ENCODE measurements at places on chromosomes 1 and 21.
A peak's percentile ranks its signal among the peaks of the same experiment; 100 is the strongest.

GRCh38 chr1:216459651-216460207 is 36.5 kb upstream of the USH2A start:
- no peak for DNase-seq

GRCh38 chr1:12408662-12409061 is 178.8 kb downstream of the VPS13D start:
- DNase-seq = no peak

DNA sequence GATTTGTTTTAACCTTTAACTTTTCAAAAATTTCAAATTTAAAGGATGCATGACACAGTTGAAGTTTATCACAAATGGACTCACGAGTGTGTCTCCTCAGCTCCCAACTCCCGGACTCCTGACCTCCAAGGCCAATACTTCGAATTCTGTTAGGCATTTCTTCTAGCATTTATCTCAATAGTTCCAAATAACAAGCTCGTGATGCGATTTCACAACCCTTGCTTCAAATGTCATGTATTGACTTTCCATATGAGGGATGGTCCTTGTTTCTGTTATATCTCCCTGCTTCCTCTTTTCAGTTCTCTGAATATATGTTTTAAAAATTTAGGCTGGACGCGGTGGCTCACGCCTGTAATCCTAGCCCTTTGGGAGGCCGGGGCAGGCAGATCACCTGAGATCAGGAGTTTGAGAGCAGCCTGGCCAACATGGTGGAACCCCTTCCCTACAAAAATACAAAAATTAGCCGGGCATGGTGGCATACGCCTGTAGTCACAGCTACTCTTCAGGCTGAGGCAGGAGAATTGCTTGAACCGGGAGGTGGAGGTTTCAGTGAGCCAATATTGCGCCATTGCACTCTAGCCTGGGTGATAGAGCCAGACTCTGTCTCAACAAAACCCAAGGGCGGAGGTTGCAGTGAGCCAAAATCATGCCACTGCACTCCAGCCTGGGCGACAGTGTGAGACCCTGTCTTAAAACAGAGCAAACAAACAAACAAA is 52.0 kb upstream of the TINAGL1 start:
- no peak for DNase-seq

DNA sequence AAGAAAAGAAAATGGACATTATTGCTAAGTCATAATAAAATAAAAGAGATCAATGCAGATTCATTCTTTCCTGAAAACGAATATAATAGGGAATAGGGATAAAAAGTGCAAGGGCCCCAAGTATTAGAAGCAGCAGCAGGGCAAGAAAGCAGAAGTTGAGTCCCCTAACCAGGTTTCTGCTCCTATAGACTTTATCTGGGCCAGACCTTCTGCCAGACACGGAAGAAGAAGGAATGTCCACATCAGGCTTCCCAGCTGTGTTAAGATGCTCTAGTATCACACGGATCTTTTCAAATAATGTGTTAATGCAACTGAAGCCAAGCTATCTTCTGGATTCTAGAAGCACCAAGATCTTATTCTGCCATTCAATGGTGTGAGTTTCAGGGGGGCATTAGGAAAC is 26.9 kb downstream of the CD244 start:
- DNase-seq = no peak

DNA sequence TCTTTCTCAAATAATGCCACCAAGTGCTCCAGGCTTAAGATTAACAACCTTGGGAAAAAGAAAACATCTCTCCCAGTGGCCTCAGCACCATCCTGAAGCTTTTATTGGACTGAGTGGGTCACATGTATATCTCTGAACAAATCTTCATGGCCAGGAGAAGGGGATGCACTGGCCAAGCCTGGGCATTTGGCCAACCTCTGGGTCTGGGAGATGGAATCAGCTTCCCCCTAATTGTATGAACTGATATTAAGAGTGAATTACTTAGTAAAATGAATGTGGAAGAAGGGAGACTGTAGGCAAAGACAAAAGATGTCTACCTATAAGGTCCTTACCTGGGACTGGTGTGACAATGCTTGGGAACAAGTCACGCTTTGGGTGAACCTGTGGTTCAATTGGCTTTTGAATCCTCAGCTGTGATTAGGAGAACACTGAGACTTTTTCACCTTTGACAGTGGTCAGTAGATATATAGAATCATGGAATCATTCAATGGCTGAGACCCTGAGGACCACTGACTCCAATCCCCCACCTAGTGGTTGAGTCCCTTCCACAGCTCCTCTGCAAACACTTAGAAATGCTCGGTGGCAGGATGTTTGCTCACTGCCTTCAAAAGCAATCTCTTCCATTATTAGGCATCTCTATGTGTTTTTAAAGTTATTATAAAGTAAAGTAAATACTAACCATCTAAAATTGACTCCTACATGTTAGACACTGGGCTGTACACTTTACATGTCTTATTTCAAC is 102.6 kb upstream of the ATP1A1 start:
- no peak for DNase-seq

DNA sequence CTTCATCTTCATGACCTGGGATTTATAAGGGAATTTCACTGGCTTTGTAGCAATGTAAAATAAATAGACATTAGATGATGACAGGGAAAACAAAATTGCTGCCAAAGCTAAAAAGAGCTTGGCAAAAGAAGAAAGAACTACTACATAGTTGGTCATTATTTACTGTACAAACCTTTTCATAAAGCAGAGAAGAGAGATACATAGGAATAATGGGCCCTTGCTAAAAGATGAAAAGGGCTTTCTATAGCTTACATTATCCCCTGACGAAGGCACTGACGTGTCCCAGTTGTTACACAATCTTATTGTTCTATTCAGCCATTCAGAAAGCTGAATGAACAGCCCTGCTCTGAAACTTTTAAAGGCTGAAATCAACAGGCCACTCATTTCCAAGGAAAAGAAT is 57.1 kb downstream of the ZC3H11B start:
- no peak for DNase-seq

GRCh38 chr1:87706779-87707228 is 378.1 kb downstream of the LMO4 start:
- peak; percentile 20 for DNase-seq

GRCh38 chr21:25836396-25836795 is 101.6 kb downstream of the GABPA start:
- no peak for DNase-seq

- no peak for DNase-seq
Measured at GRCh38 chr1:241020851-241021697, 335.9 kb downstream of the RGS7 start.

DNA sequence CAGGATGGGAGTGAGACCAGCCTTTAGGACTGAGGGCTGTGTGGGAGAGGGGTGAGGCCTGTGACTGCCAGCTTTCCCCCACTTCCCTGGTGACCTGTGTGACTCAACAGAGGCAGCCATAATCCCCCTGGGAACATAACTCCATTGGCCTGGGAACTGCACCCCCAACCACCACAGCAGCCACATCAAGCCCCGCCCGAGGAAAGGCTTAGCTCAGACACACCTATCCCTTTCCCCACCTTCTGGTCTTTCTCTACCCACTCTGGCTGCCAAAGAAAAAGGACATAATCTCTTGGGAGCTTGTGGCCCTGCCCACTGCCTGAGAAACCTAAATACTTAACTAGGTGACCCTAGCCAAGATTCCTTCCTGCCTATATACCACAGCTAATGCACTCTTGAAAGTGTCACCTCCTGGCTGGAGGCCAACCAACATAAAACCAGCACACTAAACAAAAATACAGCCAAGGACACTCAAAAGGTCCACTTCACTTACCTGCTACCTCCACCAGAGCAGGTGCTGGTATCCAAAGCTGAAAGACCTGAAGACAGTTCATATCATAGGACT is 406.6 kb upstream of the CAMK1G start:
- DNase-seq = no peak

- no peak for DNase-seq
Measured at GRCh38 chr21:41647806-41648561, 118.9 kb downstream of the RIPK4 start.

- no peak for DNase-seq
Measured at GRCh38 chr1:157499521-157499920, 52.8 kb downstream of the FCRL5 start.

DNA sequence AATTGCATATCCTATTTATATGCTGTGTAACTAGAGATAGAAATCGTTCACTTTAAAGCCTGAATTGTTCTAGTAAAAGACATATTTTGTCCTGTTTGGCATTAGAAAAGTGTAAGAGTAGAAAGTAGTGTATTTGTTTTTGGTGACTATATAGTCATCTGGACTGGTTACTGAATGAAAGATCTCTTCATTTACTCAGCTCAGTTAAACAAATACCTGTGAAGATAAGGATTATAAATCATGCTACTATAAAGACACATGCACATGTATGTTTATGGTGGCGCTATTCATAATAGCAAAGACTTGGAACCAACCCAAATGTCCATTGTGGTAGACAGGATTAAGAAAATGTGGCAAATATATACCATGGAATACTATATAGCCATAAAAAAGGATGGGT is 125.1 kb downstream of the PLA2G4A start:
- DNase-seq = no peak

- peak; percentile 9 for DNase-seq
Measured at GRCh38 chr21:45104560-45104959, 30.2 kb downstream of the ADARB1 start.

DNA sequence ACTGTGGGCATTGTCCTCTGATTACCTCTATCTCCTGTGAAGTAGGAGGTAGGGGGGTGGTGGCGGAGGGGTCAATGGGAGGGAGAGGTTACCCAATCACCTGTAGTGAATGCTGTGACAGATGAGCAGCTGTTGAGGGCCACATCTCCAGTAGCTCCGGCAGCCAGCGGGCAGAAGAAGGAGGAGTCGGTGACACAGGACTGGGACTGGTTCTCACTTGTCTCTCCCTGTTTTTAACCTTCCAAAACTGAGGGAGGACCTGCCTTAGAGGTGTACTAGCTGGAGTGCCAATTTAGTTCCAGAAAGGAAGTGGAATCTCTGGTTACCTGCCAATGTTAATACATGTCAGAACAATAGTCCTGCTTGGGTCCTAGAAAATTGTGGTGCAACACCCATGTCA is 56.2 kb upstream of the ENAH start:
- DNase-seq = no peak

DNA sequence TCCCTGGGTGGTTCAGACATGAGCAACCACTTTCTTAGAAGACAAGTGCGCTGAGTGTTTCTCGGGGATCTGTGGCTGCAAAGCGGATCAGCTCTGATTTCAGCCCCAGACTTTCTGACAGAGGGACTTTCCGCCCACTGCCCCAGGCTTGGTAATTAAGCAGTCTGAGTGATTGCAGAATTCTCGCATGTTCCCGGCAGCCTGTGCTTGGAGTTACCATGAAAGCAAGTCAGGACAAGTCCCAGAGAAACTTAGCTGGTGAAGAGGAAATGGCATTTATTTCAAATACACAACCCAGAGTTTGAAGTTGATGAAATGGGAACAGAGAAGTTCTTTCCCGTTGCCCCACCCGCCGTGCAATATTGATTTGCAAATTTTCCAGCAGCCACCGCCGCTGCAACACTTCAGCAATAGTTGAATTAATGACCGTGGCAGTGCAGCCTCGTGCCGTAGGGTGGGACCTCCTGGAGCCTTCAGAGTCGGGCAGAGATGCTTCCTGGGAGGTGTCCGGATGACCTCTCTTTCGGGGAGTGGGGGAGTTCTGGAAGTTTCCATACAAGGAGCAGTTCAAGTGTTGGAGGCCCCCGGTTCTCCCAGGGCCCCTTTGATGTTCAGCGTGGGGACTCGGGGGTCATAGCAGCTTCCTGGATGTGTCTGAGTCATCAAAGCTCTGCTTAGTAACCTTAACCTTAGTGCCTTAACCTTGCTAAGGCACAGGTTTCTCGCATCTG is 134.7 kb downstream of the KAZN start:
- DNase-seq = no peak

- no peak for DNase-seq
Measured at GRCh38 chr1:21084111-21084810, 92.4 kb downstream of the EIF4G3 start.

- DNase-seq = no peak
Measured at GRCh38 chr1:6271006-6271405, 10.1 kb upstream of the GPR153 start.

DNA sequence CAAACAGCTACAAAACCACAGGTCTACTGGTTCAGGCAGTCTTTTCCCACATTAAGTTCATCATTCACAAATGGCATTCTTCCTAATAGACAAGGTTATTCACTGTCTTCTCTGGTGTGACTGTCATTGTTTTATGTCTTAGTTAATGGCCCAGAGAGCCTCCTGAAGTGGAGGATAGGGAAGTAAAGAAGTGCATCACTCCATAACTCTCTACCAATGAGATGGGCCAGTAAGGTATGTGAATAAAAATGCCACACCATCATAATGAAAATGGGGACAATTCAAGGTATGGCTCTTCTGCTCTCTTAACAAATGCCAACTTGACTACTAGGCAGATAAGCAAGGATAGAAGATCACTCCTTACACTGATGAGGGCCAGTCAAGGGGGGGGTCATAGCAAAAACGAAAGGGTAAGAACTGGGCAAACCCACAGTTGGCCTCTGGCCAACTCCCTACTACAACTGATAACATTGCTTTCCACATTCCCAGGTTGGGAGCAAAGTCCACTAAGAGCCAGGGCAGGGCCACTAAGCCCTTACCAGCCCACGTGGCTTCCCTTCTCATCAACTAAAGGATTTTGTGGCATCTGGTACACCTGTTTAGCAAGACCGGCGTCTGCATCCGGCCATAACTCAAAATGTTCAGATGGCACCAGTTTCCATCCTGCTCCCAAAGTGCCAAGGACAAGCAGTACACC is 10.0 kb downstream of the PABPC4 start:
- peak; percentile 81 for DNase-seq

- DNase-seq = no peak
Measured at GRCh38 chr1:112457241-112457640, 51.5 kb upstream of the WNT2B start.

- DNase-seq = no peak
Measured at GRCh38 chr21:38424305-38425019, 73.8 kb downstream of the ERG start.

DNA sequence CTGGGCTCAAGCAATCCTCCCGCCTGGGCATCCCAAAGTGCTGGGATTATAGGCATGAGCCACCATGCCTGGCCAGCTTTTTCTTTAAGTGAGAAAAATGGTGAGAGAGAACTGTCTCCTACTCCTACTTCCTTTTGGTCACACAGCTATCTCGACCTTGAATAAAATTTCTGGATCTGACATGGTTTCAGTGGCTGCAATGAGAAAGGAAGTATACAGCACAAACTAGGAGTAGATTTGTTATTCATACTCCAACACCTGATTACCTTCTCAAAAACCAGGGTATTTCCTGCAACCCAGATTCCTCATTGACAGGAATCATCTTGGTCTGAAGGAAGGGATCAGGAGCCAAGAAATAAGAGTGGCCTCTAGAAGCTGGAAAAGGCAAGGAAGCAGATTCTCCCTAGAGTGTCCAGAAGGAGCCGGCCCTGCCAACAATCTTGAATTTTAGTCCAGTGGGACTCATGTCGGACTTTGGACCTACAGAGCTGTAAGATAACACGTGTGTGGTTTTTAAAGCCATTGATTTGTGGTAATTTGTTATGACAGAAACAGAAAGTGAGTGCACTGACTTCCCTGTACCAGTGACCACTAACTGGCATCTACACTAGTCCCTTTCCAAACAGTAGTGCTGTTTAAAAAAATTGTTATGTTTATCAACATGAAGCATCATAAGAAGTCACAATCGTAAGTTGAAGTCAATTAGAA is 516.6 kb downstream of the SMYD3 start:
- DNase-seq = peak; percentile 22

- DNase-seq = no peak
Measured at GRCh38 chr1:231838521-231838920, 211.9 kb downstream of the DISC1 start.

GRCh38 chr21:44867999-44868700 is 5.3 kb downstream of the PTTG1IP start:
- DNase-seq = no peak

All from LoVo (cell line).